ENCODE measurements at places on chromosomes 12 and 14.

DNA sequence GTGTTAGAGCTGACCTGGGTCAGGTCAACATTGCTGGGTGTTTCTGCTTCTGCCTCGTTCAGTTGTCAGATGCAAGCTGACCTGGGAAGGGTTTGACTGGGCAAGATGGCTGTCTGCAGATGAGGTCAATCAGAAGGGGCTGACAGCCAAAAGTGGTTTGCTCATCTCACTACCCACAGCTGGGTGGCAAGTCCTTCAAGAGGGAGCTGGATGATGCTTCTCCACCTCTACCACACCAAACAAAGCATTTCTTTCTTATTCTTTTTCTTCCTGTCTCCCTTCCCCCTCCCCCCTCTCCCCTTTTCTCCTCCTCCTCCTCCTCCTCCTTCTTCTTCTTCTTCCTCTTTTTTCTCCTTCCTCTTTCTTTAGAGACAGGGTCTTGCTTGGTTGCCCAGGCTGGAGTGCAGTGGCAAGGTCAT lies 268.2 kb upstream of the PLEKHG7 start:
- no peak for DNase-seq

DNA sequence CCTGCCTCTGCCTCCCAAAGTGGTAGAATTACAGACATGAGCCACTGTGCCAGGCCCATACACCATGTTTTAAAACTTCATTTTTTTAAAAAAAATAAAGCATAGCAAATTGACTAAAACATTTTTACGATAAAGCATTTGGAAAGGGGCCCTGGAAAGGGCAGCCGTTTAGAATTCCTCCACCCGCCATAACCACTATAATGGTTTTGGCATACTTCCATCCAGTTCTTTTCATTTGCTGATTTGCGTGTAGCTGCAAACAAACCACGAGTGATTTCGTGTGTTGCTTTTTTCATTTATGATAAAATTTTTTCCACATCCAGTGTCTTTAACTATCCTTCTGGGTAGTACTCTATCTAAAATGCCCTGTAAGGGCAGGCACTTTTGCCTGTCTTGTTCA lies 91.8 kb upstream of the RIN3 start:
- no peak for DNase-seq

- DNase-seq, result no peak
Observed at GRCh38 chr12:52628111-52628507, 9.8 kb upstream of the KRT73 start.

DNA sequence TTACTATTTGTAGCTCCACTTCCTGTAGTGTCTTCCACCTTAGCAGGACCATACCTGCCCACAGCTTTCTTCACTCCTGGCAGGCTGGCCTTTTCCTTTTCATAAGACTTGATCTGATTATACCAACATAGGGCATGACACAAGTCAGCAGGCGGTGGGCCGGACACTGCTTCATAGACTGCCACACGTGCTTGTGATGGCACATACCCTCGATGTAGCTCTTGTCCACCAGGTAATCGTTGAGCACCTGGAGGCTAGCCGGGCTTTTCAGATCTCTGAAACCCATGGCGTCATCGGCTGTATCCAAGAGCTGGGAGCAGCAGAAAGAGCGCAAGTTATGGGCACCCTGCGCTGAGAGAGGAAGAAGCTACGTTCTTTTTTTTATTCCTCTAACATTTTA lies 53.7 kb upstream of the TMEM263 start:
- DNase-seq, result no peak

DNA sequence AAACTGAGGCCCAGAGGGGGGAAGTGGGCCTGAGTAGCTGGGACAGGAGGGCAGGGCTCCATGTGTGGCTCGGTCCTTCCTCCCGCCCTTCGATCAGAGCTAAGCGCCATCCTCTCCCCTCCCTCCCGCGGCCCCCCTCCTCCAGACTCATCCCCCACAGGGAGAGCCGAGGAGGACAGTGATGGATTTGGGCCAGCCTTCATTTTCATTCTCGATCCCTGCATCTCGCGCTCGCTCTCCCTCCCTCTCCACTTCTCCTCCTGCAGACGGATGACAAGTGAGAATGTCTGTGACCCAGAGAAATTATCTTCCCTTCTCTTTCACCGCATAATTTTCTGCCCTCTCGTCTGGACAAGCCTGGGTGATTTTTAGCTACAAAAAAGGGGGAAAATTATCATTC lies 183.3 kb downstream of the RBM19 start:
- DNase-seq, result no peak

- no peak for DNase-seq
Observed at GRCh38 chr12:2168808-2169207, 116.0 kb downstream of the CACNA1C start.

- no peak for DNase-seq
Observed at GRCh38 chr12:92244036-92244435, 98.4 kb upstream of the BTG1 start.

DNA sequence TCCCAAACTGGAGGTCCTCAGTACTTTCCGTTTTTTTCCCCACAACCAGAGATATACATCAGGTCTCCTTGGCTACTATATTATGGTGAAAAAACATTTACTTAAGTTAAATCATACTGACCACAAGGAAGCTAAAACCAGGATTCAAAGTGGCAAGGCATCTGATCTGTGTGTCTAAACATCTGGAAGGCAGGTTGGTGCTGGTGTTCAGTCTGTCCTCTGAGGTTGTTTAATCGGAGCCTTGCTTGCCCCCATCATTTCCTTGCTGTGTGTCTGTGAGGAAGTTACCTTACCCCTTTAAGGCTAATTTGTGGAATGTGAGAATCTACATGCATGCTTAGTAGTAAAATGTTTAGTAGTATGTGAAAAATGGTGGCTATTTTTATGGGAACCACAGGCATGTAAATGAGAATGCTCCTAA lies 75.6 kb downstream of the GALNT4 start:
- DNase-seq, result no peak

All from memory B cell (primary cell).